ENCODE measurements at places on chromosomes 1 and 21.

- no peak for DNase-seq
These were observed 2.6 kb downstream of the TXNIP start for GRCh38 chr1:145993618-145994390.

DNA sequence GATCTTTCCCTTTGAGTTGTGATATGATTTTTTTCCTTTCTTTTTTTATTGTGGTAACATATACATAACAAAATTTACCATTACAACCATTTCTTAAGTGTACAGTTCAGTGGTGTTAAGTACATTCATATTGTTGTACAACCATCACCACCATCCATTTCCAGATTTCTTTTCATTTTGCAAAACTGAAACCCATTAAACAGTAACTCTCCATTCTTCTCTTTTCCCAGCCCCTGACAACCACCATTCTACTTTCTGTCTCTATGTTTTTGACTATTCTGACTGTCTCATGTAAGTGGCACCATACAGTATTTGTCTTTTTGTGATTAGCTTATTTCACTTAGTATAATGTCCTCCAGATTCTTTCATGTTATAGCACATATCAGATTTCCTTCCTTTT lies 30.3 kb downstream of the CEP350 start:
- DNase-seq = no peak

GRCh38 chr1:211376807-211377470 lies 50.3 kb downstream of the TRAF5 start:
- DNase-seq = no peak

GRCh38 chr1:168513656-168514404 lies 30.0 kb downstream of the XCL2 start:
- no peak for DNase-seq

DNA sequence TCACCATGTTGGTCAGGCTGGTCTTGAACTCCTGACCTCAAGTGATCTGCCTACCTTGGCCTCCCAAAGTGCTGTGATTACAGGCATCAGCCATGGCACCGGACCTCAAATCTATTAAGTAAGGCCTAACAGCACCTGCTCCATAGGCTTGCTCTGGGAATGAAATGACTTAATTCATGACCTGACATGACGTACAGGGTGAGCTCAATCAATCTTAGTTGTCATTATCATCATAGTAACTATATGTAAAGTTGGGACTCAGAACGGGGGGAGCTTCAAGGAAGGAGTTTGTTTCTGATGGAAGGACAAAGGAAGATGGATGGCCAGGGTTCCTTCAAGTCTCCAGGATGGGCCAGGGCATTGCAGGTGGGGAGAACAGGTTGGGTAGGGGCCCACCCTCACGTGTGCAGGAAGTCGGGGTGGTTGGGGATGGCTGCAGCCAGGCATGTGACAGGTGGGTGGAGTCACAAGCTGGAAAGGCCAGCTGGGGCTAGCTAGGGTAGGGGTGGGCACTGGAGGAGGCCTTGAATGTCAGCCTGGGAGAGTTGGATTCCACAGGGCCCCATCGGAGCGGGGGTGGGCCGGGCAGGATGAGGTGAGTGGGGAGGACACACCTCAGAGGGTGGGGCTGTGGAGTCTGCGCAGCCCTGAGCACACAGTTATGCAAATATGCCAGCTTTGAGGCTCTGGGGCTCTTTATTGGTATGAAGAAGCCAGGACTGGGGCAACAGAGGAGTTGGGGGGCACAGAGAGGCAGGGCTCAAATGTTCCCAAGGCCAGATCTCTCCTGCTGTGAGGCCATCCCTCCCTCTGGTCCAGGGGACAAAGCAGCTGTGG lies 9.6 kb downstream of the TRIM62 start:
- DNase-seq = no peak

- no peak for DNase-seq
These were observed 9.7 kb downstream of the OR2B11 start for GRCh38 chr1:247448107-247448791.

DNA sequence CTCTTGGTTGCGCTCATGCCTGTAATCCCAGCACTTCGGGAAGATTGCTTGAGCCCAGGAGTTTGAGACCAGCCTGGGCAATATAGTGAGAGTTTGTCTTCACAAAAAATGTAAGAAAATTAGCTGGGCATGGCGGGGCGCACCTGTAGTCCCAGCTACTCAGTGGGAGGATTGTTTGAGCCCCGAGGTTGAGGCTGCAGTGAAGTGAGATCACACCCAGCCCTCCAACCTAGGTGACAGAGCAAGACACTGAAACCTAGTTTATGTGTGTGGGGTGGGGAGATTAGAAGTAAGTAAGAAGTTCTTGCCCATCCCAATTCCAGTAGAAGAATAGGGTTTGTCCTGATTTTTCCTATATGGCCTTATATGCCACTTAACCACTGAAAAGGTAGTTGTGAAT lies 2.0 kb downstream of the RPL5 start:
- no peak for DNase-seq

DNA sequence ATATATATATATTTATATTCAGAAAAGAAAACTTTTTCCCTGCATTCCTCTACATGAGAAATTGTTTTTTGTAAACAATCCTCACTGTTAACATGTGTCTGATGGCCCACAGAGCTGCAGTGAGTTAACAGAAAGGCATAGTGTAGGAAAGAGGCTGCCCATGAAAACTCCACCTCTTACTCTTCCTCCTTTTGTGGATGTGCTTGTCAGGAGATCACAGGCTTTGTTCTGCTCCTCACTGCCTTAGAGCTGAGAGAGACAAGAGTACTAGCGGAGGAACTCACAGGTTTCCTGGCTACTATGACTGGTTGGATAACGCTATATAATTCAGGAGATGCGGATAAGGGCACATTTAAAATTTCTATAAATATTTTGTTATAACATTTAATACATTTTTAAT lies 200.6 kb downstream of the BRINP3 start:
- no peak for DNase-seq

DNA sequence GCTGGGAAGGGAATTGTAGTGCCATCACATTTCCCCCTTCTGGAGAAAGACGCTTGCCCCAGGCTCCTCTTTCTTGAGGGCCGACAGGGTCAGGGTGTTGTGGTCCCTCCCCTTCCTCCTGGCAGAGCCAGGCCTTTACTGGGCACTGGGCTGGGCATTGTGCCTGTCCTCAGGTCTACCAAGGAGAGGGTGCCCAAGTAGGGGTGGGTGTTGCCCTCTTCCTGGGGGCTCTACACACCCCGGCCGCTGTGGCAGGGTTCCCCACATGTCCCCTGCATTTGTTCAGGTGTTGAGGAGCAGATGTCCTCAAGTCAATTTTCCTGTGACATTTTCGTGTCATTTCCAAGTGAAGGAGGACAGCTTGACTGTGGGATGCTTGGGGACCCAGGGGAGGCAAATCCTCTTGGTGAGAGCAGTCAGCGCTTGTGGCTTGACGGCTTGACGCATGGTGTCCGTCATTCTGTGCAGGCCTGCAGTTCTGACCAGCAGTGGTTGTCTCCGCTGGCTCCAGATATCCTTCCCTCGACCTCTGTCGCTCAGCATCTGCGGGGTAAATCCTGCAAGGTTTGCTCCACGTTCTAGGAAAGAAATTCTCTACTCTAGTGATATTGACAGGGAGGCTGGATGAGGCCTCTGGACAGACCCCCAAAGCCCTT lies 181.9 kb upstream of the VAMP3 start:
- DNase-seq = no peak

GRCh38 chr1:40927781-40928180 lies 51.7 kb upstream of the CTPS1 start:
- DNase-seq = no peak

GRCh38 chr1:26724118-26724517 lies 28.3 kb downstream of the ARID1A start:
- DNase-seq = no peak

DNA sequence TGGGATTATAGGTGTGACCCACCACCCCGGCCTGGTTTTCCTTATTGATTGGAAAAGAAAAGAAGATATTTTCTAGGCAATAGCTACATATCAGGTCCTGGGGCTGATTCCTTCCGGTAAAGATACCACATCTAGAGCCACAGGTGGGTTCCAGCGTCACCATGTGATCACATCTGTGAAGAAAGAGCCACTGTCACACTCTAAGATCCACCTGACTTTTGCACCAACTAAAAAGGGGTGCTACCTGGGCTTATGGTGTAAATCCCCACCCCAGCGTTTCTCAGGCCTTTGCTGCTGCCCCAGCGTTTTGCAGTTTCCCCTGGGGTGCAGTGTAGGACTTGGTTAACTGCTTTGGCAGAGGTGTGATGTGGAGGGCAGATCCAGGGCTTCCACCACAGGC lies 22.3 kb upstream of the PDE9A start:
- DNase-seq = no peak

- no peak for DNase-seq
These were observed 23.3 kb downstream of the IGFN1 start for GRCh38 chr1:201213926-201214325.

DNA sequence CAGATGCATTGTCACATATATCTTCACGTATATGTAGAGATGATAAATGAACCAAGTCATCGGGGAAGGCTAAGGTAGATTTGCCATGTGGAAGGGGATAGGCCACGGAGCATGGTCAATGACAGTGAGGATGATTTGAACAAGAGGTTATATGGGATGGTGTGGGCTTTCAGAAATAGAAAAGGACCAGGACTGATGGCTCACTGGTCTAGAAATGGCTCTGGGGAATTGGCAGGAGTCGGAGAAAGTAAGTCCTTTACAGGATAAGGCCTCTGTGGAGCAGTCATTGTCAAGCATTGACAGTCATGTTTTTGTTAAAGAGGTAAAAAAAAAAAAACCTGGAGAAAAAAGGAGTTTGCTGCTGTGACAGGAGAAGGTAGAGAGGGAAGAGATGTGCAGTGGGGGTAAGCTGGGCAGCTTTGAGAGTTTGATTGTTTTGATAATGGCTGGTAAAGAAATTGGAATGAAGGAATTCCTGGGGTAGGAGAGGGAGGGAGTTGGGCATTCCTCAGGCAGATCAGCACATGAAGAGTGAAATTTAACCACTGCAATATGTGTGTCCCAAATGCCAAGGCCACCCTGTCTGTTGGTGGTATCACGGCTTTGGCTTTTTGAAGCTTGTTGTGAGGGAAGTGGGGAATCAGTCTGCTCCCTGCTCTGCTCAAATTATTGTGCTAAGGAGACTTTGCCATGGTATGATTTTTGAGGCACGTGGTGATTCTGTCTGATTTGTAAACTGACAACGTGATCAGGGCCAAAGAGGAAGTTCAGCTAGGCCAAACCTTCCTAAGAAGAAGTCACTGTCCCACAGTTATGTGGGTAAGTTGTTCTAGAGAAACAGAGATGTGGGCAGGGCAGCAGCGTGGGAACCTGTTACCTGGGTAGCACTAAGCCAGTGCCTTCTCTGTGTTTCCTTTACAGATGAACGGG lies 26.0 kb downstream of the MACF1 start:
- peak; percentile 66 for DNase-seq

- DNase-seq = no peak
These were observed 1.2 kb downstream of the DHRS3 start for GRCh38 chr1:12616709-12617373.

DNA sequence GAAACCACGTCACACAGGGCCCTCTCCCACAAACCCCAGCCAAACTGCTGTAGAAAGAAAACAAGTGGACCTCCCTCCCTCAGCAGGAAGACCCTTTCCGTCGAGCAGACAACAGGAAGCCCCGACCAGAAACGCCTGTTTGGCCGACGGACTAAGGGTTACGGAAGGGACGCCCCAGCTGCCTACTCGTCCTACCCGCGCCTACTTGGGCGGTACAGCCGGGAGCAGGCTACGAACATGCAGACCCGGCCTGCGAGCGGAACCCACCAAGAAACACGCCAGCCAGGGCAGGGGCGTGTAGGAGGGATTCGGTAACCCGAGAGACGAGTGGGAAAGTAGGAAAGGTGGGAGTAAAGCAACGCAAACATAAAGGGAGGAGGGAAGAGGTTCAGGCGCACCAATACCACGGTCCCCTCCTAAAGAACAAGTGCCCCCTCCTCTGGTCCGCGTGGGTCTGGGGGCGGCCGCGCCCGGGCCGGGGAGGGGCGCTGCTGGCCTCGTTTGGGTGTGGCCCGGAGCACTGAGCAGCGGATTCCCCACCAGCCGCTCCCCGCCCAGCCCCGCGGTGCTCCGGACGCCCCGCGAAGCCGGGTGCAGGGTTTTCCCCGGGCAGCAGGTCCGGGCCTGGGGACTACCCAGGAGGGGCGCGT lies 450 bp downstream of the S100A10 start:
- peak; percentile 34 for DNase-seq

DNA sequence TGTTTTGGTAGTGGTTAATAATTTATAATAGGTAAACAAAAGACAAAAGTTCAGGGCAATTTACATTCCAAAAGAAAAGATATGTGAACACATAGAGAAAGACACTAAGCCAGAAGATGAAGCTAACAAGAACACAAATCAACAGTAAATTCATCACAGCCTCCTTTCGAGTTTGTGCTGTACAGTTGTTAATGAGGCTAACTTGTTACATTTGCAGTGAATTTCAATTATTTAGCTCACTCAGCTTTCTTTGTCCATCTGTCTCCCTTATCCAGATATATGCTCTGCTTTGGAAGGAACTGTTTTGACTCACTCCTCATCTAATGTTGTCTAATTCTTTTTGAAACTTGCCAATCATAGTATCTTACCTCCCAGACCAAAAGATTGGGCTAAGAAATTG lies 423.3 kb upstream of the OLFM3 start:
- no peak for DNase-seq

- no peak for DNase-seq
These were observed 6.9 kb downstream of the DMAP1 start for GRCh38 chr1:44220001-44220751.

- no peak for DNase-seq
These were observed 11.3 kb upstream of the C1orf162 start for GRCh38 chr1:111462370-111463028.

- DNase-seq = no peak
These were observed 10.6 kb upstream of the OLIG2 start for GRCh38 chr21:33015096-33015495.

- DNase-seq = no peak
These were observed 25.6 kb upstream of the COL18A1 start for GRCh38 chr21:45379171-45379900.

DNA sequence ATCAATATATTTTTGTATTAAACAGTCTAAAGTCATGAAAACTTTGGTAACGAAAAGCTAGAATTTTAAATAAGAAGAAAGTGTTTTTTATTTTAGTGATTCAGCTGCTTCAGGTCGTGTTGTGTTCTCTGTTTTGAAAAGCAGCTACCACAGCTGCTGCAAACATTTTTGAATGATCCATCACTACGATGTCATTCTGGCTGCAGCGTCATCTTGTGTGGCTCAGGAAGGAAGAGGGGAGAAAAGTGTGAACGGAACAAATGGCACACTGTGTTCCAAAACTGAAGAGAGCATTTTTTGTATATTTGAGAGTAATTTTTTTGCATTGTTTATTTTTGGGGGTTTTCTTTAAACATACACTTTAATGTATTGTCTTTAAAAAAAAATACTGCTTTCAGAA lies 323.0 kb upstream of the ADGRL2 start:
- DNase-seq = no peak

DNA sequence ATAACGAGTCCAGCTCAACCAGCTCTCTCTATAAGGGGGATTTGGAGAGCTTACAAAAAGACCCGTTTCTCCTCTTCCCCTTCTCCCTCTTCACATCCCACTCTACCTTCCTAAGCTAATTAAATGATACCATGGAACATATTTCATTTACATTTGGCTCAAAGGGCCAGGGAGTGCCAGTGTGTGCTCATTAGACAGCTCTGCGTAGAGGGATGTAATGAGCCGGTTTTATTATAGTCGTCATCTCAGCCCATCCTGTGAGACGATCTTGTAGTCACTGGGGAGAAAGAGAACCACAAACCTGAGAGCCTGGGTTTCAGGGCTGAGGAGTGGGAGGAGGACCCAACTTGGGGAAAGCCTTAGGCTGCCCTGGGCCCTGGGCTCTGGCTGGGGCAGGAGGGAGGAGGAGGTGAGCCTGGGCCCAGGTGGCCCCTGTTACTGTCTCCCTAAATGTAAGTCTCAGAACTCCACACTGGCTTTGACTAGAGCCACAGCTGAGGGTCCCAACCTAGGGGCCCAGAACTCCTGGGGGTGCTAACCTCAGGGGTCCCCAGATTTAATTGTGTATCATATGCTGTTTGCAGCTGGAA lies 354.6 kb downstream of the MATN1 start:
- no peak for DNase-seq

Measured in GM20000 (cell line).